ENCODE measurements at places on chromosomes 4 and X.

- DNase-seq = no peak
These were observed 803.6 kb downstream of the GLUD2 start for GRCh38 chrX:121851033-121851432.

DNA sequence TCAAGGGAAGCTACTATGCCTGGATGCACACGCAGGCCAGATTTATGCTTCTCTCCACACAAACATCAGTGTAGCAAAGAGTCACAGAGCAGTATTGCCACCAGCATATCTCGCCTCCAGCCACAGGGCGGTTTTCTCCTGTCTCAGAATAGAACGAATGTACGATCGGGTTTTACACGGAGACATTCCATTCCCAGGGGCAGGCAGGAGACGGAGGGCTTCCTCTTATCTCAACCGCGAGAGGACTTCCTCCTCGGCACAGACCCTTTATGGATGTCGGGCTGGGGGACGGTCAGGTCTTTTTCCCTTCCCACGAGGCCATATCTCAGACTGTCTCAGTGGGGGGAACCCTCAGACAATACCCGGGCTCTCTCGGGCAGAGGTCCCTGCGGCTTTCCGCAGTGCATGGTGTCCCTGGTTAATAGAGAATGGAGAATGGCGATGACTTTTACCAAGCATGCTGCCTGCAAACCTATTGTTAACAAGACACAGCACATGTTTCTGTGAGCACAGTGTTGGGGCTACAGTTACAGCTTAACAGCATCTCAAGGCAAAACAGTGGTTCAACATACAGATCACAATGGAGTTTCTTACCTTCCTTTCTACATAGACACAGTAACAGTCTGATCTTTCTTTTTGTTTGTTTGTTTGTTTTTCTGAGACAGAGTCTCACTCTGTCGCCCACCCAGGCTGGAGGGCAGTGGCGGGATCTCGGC, 24.1 kb downstream of the CSF2RA start:
- no peak for DNase-seq

GRCh38 chr4:2337896-2338295, 76.0 kb upstream of the MXD4 start:
- DNase-seq = no peak

DNA sequence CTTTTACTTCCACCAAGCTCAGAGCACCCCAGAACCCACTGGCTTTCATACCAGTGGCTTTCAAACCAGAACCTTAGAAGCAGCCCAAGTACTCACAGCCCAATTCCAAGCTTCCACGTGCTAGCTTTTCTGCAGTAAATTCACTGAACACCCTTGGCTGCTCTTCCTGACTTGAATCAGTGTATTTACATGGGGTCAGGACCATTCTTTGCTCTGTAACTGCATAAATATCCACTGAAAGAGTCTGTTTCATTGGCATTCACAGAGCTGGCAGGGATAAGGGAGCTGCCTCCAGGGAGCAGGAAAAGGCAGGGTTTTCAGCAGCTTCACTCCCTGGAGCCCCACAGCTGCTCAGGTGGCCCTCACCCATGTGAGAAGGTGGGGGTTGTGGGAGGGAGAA, 43.8 kb downstream of the RAI2 start:
- DNase-seq = no peak

GRCh38 chrX:2474280-2474962, 26.4 kb downstream of the DHRSX start:
- no peak for DNase-seq

GRCh38 chr4:89878611-89879010, 16.0 kb upstream of the MMRN1 start:
- DNase-seq = no peak

Data from stimulated activated CD4-positive, alpha-beta T cell treated with anti-CD3 and anti-CD28 coated beads, Interleukin-2, amount 100 ng/mL, for 24 hours (primary cell).